ENCODE measurements at places on chromosomes 3 and 15.

GRCh38 chr3:172094621-172095557 is 55.5 kb downstream of the FNDC3B start:
- DNase-seq = no peak

GRCh38 chr15:96053031-96053780 is 277.3 kb upstream of the NR2F2 start:
- no peak for DNase-seq

GRCh38 chr3:67790043-67790442 is 135.6 kb upstream of the SUCLG2 start:
- peak; percentile 10 for DNase-seq

DNA sequence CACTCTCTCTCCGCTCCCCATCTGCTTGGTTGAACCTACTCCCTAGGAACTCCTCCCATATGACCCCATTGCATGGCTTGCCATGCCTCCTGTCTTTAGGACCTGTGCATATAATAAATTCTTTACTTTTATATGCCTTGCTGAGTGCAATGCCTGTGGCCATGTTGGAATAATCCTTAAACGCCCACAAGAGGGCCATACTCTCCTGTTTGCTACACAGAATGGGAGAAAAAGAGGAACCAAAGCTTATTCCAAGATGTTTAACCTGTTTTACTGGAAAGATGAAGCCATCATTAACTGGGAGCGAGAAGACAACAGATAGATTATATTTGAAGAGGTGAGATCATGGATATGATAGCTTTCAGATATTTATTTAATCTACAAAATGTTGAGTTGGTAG is 1097.8 kb downstream of the NAALADL2 start:
- DNase-seq = no peak

GRCh38 chr3:14307656-14308302 is 94.6 kb upstream of the SLC6A6 start:
- no peak for DNase-seq

DNA sequence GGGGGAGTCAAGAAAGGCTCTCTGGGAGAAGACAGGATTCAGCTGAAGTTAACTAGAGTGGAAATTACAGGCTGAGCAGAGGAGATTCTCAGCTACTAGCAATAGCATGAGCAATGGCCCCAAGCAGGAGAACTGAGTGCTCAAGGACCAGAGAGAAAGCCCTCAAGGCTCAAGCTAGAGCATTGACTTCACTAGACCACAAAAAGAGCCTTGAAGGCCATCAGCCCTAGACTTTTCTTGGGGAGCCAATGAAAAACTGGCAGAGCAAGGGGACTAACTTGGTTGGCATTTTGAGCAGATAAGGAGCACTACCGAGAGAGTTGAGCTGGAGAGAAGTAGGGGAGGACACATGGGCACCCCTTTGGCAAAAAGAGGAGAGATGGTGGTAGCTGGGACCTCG is 277.6 kb downstream of the FEZF2 start:
- no peak for DNase-seq
